ENCODE measurements at places on chromosomes 12 and 14.

GRCh38 chr14:61527325-61528100, 167.8 kb upstream of the HIF1A start:
- no peak for DNase-seq
- no peaks in the 10 kb centered on the region for H3K27me3 ChIP-seq
- peaks cover 78% of the 10 kb centered on the region for H3K36me3 ChIP-seq

DNA sequence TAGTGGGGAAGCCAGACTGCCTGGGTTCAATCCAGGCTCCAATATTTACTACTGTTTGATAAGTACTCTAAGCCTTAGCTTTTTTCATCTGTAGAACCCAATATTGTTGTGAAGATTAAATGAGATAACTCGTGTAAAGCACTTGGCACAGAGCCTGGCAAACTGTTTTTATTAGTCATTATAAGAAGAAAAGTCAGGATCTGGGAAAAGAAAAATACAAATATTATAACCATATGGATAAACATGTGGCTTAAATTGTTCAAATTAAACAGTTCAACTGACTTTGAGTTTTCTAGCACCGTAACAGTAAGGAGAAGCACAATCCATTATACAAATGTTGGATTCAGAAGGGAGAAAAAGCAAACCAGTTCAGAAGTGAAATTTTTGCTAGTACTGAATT, 22.0 kb upstream of the CDK17 start:
- no peak overlapping the region for H3K27ac ChIP-seq
- H3K4me1 ChIP-seq = peaks cover 10% of the 10 kb centered on the region
- DNase-seq = no peak

DNA sequence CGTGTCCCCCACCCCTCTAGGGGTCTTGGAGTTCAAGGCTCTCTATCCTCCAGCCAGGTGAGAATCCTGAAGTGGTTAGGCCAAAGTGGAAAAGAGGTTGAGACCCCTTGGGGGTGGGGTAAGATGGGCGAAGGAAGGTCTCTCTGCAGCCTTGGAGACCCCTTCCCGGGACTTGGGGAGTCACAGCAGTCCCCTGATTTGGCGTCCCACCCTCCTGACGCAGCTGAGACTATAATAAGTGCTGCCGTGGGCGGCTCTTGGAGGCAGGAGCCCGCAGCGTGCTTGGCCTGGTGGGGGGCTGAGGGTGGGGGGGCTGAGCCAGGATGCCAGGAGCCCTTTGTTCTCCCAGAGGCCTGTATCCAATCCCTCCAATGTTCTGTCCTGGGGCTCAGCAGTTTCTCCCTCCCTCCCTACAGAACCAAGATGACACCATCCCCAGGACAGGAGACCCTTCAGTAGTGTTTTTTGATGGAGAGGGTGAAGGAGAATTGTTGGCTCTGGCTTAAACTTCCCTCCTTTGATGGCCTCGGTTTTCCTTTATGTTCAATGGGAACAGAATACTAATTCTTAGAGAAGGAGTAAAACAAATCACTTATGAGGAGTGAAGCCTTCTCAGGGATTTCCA, 1.5 kb upstream of the AGAP2 start:
- peaks cover 48% of the 10 kb centered on the region for H3K4me1 ChIP-seq
- H3K36me3 ChIP-seq = peaks cover 8% of the 10 kb centered on the region
- peak overlapping the region; percentile 37 for H3K27ac ChIP-seq
- H3K27me3 ChIP-seq = no peaks in the 10 kb centered on the region

GRCh38 chr12:21155522-21156351, 24.7 kb downstream of the SLCO1B1 start:
- H3K27ac ChIP-seq = no peak overlapping the region
- no peaks in the 10 kb centered on the region for H3K27me3 ChIP-seq
- H3K36me3 ChIP-seq = no peaks in the 10 kb centered on the region
- no peak overlapping the region for H3K4me3 ChIP-seq
- no peak for DNase-seq

- H3K27me3 ChIP-seq = peaks cover 3% of the 10 kb centered on the region
- no peak overlapping the region for H3K27ac ChIP-seq
- H3K4me1 ChIP-seq = no peaks in the 10 kb centered on the region
- no peaks in the 10 kb centered on the region for H3K36me3 ChIP-seq
Observed at GRCh38 chr12:112584266-112584722, 165.5 kb downstream of the PTPN11 start.
